NCI-H446 (cell line): ENCODE measurements at places on chromosomes 3 and 15.

DNA sequence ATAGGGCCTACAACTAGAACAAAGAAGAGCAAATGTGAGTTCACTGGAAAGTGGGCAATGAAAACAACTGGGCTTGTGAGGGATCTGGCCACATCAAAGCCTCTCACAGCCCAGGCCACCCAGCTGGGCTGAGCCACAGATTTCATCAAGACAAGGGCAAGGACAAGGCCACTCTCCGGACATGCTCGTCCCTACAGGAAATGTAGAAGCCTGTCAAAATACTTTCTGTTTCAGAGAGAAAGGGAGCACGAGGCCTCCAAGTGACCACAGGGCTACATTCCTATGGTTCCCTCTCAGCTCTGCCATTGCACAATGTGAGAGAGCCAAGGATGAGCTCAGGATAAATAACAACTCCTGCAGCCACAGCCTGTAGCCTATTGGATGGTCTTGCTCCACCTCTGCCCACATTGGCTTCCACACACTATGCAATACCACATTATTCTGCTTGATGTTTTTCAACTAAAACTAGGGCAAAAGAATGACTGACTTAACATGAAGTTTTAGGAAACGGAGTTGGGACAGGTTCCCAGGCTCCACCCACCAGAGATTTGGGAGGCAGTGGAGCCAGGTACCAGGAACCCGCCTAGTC is 12.1 kb downstream of the TBC1D2B start:
- DNase-seq: no peak

GRCh38 chr15:25899870-25900269 is 36.7 kb upstream of the ATP10A start:
- DNase-seq: no peak

DNA sequence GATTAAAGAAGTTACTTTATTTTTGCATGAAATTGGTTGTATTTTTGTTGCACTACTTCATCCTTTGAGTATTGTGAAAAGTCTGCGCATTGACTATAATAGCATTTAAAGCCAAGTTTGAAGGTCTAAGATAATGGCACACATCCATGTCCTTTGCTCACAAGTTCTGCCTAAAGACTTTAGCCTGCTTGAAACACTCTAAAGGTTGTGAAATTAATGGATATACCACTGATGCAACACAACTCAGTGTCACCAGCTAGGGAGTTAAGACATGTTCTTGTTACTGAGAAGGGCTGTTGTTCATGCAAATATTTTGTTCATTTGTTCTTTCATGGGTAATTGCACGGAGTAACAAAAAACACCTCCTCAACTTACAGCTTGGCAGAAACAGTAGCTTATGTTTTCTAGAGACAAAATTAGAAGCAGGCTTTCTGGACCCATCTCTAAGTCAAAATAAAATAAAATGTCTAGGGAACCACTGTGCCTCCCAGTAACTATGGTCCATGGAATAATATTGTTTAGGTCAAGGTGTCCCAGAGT is 83.9 kb downstream of the PPARG start:
- no peak for DNase-seq

DNA sequence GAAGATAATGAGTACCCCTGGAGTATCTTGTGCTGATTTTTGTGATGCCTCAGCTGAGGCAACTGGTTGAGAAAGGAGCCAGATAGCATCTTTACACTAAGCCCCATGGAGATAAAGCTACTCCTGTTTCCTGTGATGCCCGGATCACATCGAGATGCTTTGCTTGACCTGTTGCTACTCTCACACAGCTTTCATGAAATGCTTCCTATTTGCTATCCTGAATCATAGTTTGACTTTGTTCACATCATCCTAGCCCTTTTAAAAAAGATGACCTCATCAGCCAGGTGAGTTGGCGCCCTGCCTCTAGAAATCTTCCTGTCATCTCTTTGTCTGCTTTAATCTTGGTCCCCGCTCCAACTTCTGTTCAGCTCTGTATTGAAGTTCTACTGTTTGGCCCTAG is 409.6 kb upstream of the TBL1XR1 start:
- no peak for DNase-seq

DNA sequence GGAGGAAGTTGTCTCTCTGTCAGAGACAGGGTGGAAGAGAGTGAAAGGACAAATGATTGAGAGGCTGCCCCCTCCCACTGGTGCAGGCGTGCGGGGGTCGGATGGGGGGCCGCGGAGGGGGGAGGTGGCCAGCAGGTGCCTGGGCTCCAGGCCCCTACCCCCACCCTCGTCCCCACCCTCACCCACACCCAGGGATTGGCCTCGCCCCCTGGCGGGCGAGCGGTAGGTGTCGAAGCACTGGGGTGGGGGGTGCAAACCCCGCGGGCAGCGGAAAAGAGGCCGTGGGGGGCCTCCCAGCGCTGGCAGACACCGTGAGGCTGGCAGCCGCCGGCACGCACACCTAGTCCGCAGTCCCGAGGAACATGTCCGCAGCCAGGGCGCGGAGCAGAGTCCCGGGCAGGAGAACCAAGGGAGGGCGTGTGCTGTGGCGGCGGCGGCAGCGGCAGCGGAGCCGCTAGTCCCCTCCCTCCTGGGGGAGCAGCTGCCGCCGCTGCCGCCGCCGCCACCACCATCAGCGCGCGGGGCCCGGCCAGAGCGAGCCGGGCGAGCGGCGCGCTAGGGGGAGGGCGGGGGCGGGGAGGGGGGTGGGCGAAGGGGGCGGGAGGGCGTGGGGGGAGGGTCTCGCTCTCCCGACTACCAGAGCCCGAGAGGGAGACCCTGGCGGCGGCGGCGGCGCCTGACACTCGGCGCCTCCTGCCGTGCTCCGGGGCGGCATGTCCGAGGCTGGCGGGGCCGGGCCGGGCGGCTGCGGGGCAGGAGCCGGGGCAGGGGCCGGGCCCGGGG is at the start of gene KAT2B:
KAT2B (plus strand) TSS at position 682 of the 783 bp plus-strand sequence; CDS start at position 714, 32 bp downstream.
- no peak for DNase-seq

DNA sequence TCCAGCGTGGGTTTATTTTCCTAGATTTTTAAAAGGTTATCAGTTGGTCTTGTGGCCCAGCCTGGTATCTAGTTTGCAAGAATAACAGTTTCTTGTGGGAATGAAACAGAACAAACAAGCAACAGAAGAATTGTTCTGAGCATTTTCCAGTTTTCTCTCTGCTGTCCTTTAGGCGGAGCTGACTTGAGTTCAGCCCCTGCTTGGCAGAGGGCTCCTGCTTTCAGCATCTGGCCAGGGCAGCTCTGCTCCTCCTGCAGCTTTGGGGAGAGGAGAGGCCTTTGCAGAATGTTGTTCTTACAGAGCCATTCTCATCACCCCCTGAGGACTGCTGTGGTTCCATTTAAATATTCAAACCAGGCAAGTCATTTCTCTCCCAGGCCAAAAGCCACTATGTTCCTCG is 117.7 kb downstream of the ALDH1A2 start:
- DNase-seq: no peak

GRCh38 chr3:193896419-193896818 is 239.5 kb upstream of the HES1 start:
- no peak for DNase-seq

DNA sequence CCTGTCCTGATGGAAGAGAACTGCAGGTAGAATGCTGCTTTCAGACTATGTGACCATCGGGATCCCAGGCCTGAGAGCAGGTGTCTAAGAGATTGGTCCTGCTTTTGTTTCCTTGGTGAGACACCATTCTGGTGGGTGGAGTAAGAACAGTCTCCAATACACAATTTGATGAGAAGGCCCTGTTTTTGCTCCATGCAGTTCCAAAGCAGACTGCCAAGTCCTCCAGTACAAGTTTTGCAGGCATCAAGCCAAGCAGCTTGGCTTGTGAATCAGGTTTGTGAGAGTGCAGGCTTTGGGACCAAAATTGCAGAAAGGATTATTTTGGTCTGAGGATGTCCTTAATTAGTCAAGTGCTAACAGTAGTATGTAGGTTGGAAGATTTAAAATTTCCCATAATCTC is 381.6 kb downstream of the FOXP1 start:
- no peak for DNase-seq

DNA sequence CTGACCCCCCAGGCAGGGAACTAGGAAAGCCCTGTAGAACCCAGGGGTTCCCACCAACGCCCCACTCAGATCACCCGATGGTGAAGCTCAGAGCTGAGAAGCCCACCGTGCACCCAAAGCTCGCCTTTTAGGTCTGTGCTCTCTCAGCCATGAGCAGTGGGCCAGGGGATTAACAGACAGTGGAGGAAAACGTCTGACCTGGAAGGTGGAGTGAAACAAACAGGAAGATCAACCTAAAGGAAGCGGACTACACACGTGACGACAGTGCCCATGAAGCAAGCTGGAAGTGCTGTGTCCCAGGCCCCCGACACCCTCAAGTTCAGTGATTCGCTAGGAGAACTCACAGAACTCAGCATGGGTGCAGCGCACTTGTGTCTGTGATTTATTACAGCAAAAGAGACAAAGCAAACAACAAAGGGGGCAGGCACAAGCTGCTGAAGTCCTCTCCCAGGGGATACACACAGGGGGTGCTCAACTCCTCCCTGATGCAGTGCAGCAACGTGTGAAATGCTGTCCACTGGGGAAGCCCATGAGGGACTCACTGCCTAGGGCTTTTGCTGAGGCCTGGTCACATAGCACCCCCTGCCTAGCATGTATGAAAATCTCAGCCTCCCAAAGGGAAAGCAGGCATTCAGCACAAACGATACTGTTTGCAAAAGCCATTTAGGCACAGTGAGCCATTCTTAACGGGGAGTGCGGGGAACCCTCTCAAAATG is 43.5 kb downstream of the CFAP92 start:
- DNase-seq: no peak

DNA sequence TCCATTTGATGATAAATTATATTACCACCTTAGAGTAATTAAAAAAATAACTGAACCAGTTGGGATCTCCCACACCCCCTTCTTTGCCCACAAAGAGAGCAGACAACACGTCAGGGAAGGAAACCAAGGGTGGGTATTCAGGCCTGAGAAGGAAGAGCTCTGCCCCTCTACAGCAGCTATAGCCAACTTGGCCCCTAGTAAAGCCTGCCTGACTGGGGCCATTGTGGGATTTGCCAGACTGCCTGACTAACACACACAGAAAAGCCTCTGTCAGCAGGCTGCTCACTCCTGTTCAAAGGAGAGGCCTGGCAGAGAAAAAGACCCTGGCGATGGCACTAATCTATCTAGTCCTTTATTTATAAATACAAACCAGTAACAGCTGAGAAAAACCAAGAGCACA is 41.4 kb downstream of the ATP8B4 start:
- no peak for DNase-seq

- DNase-seq: no peak
Measured at GRCh38 chr3:60304112-60304511, 947.1 kb downstream of the FHIT start.

- DNase-seq: no peak
Measured at GRCh38 chr3:53705024-53705745, 141.0 kb downstream of the CHDH start.

DNA sequence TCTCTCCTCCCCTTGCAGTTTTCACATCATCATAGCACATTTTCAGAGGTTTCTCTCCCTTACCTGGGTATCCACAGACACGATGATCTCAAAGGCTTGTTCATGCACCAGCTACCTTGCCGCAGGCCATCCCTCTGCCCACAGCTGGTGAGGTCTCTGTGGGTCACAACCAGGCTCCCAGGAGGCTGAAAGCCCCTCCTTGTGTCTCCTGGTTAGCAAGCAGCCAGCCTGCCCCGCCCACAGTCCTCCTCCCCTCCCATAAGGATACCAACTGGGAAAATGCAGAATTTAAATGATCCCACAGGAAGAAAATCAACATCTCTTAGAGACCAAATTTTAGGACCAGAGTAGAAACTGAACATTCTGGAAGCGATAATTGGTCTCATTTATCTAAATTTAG is 213.5 kb upstream of the PPP2R3A start:
- no peak for DNase-seq

DNA sequence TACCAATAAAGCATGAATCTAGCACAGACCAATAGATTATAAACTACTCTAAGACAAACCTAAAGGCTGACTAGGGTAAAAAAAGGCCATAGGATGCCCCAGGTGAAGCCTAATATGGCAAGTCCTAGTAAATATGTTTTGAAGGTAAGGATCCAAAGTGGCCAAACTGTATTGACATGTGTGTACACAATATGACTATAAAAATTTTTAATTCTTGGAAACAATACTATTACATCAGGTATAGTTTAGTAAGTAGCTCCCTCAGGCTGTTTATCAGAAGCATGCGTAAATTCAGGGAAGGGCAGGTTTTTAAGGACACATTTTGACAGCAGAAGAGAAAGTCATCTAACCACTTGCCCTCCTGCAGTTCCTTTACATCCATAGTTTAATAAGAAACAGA is 18.8 kb downstream of the GNB4 start:
- no peak for DNase-seq
